ENCODE measurements at places on chromosomes 2 and 18. TPM values are rescaled to one million over a fixed set of nuclear protein-coding genes. Genes with fewer than 3 reads are reported as not detected.
A peak's percentile ranks its signal among the peaks of the same experiment; 100 is the strongest.

Gene CD8B2
- not detected for total RNA-seq

Gene POU3F3
- not detected for total RNA-seq

Gene NFATC1
- 73.4 TPM for total RNA-seq

Gene UCN
- 1.5 TPM for total RNA-seq

Gene PIEZO2
- not detected for total RNA-seq

Gene IL36RN
- total RNA-seq, result not detected

Gene KLHL14
- total RNA-seq, result not detected

Gene EHD3
- total RNA-seq, result 23.5 TPM

Gene SFTPB
- not detected for total RNA-seq

Gene C18orf63
- total RNA-seq, result not detected

DNA sequence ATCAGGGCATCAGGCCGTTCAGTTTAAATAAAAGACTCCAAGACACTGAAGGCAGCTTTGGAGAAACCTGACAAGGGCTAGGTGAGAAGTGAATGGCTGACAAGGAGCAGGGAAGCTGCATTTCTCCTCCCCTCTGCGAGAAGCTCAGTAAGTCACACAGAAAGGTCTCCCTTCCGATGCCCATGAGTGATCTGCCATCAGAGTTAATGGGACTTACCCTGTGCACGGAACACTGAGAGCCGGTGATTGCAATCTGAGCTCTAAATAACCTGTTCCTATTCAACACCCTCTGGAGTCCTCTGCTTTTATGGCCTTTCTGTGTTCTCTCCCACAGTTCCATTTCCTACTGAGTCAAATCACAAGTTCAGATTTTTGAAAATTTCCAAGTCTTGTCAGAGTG is 322.2 kb upstream of the MYT1L start:
- DNase-seq, result no peak

- DNase-seq, result no peak
Observed at GRCh38 chr18:44588508-44588907, 92.2 kb upstream of the SETBP1 start.

DNA sequence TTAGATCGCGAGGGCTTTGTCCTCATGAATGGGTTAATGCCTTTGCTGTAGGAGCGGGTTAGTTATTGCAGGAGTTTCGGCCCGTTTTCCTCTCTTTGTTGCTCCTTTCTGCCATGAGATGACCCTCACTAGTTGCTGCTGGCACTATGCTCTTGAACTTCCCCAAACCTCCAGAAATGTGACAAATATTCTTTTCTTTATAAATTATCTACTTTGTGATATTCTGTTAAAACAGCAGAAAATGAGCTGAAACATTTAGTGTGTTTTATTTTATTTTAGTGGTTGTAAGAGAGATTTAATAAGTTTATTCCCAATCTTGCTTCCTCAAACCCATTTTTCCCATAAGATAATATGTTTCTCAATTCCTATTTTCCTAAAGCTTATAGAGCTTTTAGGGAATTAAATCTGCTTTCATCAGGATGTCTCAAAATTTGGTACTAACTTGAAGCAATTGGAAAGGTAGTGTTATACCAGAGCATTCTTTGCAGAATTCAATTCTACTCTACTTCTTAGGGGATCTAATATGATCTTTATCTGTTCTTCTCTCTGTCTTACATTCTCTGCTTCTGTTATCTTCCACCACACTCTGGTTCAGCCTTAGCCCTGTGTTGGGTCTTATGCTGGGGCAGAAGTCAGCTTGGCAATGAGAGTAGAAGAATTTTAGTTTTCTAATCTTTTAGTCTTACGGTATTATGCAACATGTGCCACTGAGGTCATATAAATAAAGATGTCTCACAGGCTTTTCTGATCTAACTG is 23.1 kb downstream of the DDX1 start:
- no peak for DNase-seq

- no peak for DNase-seq
Observed at GRCh38 chr18:70331456-70332097, 42.7 kb downstream of the SOCS6 start.

GRCh38 chr18:39062426-39062825 is 1496.8 kb upstream of the CELF4 start:
- no peak for DNase-seq

- no peak for DNase-seq
Observed at GRCh38 chr2:63503818-63504217, 84.5 kb downstream of the WDPCP start.

DNA sequence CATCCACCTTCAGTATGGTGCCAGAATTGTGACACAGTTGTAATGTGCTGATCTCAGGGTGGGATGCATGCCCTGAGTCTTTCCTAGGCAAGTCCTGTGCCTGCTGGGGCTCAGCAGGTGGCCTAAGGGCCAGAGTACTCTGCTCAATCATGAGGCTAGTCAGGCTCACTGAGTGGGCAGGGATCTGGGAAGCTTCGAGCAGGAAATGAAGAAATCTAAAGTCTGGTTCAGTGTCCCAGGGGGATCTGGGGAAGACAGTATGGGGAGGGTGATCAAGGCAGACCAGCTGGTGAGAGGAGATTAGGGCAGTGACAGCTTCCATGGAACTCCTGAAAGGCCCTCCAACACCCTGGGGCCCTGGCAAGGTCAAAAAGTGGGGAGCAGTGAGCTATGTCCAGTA is 8.9 kb upstream of the ANKRD29 start:
- DNase-seq, result no peak

GRCh38 chr2:173051463-173052215 is 24.0 kb upstream of the MAP3K20 start:
- DNase-seq, result no peak

DNA sequence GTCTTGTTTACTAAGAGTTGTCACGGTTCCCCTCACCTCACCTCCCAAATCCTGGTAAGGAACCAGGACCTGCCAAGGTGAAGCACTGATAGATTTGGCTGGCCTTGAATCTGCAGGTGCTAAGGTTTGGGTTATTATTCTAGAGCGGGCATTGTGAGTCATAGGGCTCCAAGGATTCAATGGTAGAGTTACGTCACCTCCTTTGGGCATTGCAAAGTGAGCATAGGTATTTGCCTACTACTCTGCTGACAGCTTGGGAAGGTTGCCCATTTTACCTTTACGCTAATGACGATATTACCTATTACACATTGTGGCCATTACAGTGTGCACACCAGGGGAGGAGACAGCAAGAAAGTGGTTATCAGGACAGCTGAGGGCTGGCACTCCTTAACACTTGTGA is 59.3 kb downstream of the SETBP1 start:
- DNase-seq, result no peak

GRCh38 chr18:33074125-33074524 is 301.3 kb upstream of the KLHL14 start:
- DNase-seq, result no peak

- no peak for DNase-seq
Observed at GRCh38 chr18:32091325-32091723, 350 bp upstream of the RNF138 start.

DNA sequence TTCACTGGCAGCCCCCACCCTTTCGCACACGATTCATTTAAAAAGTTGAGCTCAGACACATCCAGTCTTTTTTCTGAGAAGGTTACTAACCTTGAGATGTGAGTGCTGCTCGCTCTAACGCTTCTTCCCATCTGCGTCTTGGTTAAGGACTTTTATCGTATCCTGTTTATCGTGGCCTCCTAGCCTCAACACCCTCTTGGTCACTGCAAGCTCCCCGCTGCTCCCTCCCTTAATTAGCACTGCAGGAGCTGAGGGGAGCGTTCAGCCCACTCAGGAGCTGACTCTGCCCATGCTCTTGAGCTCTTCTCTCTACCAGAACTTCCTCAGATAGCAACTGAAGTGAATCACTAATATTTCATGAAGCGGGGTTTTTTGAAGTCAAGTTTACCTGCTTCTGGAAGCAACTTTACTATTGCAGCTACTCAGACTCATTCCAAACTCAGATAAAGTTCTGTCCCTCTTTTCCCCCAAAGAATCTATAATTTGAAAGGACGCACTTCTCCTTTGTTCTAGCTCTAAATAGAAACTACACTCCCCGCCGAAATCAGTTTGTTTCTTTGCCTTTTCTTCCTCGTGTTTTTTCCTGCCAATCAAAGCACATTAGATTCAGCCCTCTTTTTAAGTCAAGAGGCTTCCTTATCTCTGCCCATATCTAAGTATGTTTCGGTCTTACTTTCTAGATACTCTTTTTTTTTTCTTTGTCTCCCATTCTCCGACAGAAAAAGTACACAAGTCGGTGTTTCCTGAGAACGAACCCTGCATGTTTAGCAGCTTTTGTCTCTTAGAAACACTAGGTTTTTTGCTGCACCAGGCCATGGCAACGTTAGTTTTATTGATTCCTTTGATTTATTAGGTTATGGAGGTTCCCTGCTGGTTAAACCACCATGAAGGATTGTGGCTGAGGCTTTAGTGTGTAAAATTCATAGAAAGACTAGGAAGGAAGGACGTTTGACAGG is 9.3 kb upstream of the CD226 start:
- no peak for DNase-seq

DNA sequence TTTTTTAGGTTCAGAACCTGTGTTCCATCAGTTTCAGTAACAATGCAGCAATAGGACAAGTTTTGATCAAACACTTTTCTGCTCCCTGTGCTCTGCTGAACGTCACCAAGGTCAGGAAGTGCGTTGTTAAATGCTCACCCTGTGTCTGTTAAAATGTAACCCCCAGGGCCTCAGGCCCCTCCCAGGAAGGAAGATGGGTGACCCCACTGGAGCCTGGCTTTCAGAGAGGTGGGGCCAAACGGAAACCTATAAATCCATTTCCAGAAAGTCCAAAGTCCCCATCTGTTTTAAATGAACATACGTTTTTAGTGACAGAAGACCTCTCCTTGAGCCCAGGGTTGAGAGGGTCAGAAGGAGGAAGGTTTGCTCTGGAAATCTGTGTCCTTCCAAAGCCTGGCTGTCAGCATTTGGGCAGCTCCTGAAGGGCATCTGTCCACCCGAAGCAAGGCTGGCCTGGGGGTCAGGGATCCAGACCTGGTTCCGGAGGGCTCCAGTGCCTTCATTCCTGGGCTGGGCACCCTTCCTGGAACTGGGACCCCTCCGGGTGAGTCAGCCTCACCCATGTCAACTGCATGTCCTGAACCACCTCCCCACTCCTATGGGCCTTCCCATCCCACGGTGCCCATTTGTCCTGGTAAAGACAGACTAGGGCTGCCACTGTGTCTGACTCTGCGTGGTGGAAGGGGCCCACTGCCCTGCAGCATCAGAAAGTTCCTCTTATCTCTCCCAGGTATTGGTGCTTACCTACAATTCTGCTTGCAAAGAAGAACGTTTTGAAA is 117.4 kb upstream of the COPS8 start:
- no peak for DNase-seq

DNA sequence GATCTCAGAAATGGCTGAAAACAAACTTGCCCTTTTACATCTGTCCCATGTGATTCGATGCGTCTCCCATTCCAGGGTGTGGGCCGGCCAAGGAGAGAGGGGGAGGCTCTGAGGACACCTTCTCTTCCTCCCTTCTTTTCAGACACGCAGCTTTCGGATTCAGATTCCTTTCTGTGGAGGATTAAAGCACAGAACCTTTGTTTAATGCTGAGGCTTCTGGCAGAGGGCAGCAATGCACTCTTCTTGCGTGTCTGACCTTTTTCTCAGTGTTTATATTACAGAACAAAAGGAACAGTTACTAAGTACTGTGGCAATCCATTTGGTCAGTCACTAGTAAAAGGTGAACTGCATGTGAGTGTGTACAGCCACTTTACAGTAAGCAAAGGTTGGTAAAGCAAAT is 268.9 kb upstream of the CCDC68 start:
- DNase-seq, result no peak

GRCh38 chr18:10148189-10148929 is 234.5 kb downstream of the VAPA start:
- DNase-seq, result no peak

DNA sequence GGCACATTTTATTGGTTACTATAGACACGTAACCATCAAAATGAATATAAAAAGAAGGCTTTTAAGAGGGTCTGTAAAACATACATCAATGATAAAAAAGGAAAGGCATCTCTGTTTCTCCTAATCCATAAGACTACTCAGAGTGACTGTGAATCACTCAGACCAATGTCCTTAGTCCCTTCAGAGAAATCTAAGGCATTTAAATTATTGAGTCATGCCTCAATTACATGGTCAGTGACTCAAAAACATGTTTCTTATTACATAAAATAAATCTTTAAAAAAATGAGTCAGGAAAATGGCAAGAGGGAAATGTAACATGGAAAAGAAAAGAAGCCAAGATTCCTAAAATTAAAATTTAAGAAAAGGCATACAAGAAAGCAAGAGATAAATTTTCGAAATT is 146.6 kb downstream of the ERBB4 start:
- no peak for DNase-seq

- no peak for DNase-seq
Observed at GRCh38 chr2:28628987-28629386, 122.6 kb upstream of the PPP1CB start.

DNA sequence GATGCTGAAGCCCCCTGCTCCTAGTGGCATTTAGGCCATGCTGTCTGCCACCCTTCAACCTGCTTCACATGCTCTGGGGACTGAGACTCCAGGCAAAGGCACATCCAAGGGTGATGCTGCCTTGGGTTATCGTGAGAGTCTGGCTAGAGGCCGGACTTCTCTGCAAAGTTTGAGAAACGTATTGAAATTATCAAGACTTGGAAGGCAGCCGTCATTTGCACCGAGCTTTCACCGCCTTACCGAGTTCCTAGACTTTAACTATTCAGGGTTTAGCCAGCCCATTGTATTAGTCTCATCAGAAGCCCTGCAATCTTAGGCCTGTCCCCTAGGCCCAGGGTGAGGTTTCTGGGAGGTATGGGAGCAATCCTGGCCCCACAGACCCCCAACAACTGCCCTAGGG is 34.0 kb downstream of the RDH14 start:
- no peak for DNase-seq

DNA sequence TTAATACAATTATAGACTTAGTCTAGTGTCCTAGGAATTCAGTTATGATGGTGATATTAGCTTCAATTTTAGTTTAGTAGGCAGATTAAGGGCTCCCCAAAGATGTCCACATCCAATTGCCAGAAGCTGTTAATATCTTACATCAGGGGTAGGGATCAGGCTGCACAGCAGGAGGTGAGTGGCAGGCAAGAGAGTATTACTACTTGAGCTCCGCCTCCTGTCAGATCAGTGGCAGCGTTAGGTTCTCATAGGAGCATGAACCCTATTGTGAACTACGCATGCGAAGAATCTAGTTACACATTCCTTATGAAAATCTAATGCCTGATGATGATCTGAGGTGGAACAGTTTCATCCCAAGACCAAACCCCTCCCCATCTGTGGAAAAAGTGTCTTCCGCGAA is 54.9 kb downstream of the NYAP2 start:
- no peak for DNase-seq

GRCh38 chr2:145386973-145387372 is 867.1 kb upstream of the ZEB2 start:
- DNase-seq, result no peak

DNA sequence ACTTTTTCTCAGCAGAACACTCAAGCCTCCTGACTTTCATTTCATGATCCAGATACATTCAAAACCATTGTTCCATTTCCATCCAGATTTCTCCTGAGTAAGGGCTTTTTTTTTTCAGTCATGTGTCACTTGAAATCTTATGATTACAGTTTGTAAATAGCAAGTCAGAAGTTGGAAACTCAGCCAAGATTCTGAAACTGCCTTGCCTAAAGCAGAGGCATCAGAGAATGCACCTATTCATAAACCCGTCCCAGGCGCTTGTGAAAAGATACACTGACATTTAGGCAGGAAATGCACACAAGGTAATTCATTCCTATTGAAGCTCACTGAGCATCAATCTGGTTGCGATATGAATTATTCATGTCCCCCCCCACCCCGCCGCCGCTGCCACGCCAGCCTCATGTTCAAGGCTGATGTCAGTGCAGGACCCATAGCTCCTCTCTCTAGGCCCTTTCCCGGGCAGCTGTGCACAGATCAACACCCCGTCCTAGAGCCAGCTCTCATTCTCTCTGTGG is 30.4 kb upstream of the MGAT4A start:
- DNase-seq, result peak; percentile 31
